Iris pigment epithelial cell (primary cell): ENCODE measurements at places on chromosomes 11 and 22.

GRCh38 chr22:20580179-20580578, 72.8 kb downstream of the MED15 start:
- DNase-seq: no peak

DNA sequence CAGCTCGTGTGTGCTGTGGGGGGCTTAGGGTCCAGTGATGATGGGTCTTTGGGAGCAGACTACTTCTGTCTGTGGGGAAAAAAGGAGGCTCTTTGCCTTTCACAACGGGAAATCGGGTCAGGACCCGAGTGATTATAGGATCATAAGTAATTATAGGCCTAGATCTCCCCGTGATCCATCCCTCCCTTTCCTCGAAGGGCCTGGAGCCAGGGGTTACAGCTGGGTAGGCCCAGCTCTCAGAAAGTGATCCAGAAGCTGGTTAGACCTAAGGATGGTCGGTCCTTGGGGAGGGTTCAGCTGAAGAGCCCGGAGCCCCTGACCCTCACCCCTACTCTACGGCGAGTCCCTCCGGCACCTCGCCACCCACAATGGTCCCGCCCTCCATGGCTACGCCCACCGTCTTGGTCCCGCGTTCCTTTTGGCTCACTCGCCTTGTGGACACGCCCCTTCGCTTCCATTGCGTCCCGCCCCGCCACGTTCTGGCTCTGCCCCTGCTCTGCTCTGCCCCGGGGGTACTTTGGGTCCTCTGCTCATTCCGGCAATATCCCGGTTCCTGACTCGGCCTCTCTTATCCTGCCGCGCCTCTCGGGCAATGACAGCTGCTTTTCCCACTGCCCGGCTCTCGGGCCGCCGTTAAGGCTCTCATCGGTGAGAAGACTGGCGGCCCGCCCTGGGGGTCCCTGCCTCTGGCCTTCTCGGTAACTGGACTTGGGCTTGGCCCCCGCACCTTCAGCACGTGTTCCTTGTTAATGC, 5.0 kb downstream of the IGSF22 start:
- peak; percentile 62 for DNase-seq

DNA sequence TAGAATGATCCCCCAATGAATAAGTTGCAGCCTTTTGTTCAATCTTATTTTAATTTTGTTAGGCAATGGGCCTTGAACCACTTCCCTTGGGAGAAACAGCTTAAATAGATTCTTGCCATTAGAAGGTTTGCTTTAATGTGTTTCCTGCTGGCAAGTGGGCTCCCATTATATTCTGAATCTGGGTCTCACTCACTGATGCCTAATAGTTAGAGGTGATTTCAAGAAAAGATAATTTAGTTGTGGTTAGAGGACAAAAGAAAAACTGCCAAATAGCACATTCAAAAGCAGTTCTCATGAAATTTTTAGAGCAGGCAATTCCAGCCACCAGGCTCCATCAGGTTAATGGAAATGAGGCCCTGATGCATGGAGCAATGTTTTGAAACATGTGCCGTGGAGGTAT, 362.6 kb upstream of the CHORDC1 start:
- DNase-seq: no peak

DNA sequence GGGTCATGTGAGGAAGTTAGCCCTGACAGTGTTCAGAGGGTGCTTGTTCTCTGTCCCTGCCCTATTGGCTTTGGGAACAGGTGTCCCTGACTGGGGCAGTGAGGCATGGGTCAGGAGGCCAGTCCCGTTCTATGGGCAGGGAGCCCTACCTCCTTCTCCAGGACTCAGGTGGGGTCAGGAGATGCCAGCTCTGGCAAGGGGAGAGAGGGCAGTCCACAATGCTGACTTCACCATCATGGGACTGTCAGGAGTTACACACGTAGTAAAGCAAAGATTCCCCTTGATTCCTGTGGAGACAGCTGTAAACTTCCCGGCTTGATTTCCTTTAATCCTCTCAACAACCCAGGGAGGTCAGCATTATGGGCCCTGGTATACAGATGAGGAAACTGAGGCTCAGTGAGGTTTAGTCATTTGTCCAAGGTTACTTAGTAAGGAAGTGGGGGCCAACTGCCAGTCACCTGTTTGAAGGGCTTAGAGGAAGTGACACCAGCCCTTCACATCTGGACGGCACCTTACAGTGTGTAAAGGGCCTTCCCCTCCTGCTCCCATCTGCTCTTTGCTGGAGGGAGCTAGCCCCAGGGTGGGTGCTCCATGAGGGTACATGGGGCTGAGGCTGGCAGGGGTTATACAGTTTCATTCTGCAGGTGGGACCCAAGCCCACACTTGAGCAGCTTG, 11.9 kb downstream of the MICALL1 start:
- no peak for DNase-seq

GRCh38 chr11:75578977-75579376, 16.9 kb downstream of the SERPINH1 start:
- peak; percentile 65 for DNase-seq

DNA sequence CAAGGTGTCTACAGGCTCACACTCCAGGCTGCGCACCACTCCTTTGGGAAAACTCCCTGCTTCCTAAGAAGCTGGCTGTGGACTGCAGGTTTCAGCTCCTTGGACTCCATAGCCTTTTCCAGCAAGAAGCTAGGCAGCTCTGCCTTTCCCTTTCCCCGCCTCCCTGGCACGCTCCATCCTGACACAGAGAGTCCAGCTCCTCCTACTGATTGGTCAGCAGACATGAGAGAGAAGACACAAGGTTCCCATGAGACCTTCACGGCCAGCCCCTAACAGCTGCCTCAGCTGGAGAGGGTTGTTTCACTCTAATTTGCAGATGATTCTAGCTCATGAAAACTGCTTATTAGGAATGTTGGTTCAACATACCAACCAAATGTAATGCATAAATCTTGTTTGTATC, 27.6 kb downstream of the TENM4 start:
- DNase-seq: peak; percentile 88

DNA sequence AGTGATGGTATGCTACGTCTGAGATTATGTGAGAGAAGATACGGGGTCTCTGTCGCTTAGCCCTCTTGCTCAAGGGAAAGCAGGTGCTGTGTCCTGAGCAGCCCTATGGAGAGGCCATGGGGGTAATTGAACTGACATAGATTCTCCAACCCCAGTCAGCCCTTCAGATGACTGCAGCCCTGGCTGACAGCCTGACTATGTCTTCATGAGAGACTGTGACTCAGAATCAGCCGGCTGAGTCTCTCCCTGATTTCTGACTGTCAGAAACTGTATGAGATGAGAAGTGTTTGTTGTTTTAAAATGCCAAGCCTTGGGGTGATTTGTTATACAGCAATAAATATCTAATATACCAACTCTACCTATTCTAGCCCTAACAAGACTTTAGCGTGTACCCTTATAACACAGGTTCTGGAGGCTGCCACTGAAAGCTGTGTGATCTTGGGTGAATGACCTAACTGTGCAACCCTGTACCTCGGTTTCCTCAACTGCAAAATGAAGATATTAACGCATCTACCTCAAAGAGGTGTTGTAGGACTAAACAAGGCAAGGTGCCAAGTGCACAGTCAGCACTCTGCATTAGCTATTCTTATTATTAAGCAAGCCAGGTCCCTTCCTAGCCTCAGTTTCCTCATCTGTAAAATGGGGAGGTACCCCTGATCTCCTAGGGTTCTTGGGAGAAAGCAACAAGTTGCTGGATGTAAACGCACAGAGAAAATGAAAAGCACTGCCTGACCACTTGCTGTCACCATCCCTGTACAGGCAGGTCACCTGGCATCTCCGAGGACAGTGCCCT, 24.9 kb downstream of the SLC43A1 start:
- DNase-seq: peak; percentile 61

GRCh38 chr22:28231441-28231840, 312.4 kb upstream of the PITPNB start:
- DNase-seq: peak; percentile 68

- no peak for DNase-seq
These were observed 60.2 kb downstream of the ENDOD1 start for GRCh38 chr11:95149651-95150364.

DNA sequence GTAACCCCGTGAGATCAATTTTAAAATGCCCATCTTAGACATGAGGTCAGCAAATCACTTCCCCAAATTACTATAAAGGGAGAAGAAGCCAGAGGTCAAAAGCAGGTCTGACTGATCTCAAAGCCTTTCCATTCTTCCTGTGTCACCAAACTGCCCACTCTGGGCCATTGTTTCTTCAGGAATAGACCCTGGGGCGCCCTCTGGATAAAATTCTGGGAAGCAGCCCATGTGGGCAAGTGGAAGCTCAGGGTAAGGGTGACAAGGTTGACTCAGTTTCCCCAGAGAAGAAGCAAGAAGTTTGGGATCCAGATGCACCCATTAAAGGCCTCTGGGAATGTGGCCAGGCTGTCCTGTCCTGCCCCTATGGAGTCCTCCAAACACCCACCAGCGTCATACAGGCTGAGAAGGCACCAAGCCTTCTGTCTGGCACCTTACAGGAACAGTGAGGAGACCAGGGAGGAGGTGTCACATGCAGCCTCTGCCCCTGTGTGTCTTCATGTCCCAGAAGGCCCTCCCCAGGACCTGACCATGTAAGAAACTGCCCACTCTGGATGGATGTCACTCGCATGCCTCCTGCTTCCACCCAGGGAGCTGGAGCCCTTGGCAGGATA, 50.1 kb downstream of the CHST1 start:
- DNase-seq: no peak

GRCh38 chr11:27055065-27055682, 14.6 kb downstream of the BBOX1 start:
- DNase-seq: peak; percentile 88

DNA sequence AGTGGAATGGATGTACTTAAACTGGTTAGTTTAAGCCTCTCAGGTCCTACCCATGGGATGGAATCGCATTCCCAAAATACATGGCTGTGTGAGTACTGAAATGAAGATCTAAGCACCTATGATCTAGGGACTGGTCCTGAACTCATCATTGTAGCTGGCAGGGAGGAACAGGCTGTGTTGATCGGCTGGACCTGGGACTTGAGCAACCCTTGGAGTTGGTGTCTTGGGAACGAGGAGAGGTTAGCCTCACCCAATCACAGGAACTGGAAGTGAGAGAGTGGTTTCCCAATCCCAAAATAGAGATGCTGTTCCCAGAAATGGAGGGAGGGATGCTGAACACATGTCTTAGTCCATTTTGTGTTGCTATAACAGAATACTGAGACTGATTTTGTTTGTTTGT, 16.4 kb upstream of the ASCC2 start:
- no peak for DNase-seq

- no peak for DNase-seq
These were observed 237.6 kb upstream of the CCDC179 start for GRCh38 chr11:23097891-23098290.

GRCh38 chr11:44915621-44916020, 35.1 kb downstream of the TP53I11 start:
- no peak for DNase-seq

- no peak for DNase-seq
These were observed 29.0 kb downstream of the CTSC start for GRCh38 chr11:88308576-88308975.

- peak; percentile 94 for DNase-seq
These were observed 4.8 kb downstream of the CNIH2 start for GRCh38 chr11:66282468-66283455.

DNA sequence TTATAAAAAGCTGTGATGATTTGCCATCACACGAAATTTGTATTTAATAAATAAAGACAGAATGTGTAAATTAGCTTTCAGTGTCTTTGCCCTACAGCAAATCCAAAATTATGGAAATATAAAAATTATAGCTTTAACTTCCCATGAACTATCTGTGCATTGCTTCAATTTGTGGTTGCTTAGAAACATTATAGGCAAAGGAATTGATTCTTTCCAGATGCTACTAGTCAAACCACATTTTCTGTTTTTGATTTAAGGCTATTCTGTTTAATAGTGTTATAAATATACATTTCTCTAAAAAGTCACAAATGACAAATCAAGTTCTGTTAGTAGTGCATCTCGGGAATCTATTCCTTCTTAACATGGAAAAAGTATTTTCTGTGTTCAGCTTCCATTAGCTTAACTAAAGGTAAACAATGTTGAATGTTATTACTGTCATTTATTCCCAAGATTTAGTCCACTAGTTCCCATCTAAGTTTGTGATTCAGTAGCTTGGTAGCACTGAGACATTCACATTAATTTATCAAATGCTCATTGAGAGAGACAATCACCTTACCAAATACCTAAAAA, 1086.3 kb upstream of the CCDC90B start:
- DNase-seq: no peak
